Gastrocnemius medialis (tissue), 4 donors: ENCODE measurements at places on chromosomes 3 and 15. TPM values are rescaled to one million over a fixed set of nuclear protein-coding genes. Genes with fewer than 3 reads are reported as not detected.

DNA sequence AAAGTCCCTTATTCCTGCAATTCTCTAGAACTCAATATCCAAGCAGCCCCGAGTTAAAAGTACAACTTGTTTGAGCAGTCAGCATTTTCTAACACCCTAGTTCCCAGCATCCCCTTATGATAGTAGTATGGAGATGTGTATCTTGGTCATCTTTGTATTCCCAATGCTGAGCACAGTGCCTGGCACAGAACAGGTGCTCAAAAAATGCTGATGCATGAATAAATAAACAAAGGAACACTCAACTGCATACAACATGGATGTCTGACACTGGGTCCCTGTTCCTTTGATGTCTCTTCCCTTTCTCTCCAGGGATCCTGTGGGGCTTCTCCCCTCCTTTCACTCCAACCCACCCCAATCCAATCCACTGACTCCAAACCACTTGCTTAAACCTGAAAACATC lies 23.9 kb upstream of the B3GNT5 start:
- no peaks in the 10 kb centered on the region for H3K27me3 ChIP-seq
- H3K27ac ChIP-seq: no peak overlapping the region
- no peak for DNase-seq
- no peaks in the 10 kb centered on the region for H3K36me3 ChIP-seq
- H3K4me3 ChIP-seq: no peak overlapping the region

DNA sequence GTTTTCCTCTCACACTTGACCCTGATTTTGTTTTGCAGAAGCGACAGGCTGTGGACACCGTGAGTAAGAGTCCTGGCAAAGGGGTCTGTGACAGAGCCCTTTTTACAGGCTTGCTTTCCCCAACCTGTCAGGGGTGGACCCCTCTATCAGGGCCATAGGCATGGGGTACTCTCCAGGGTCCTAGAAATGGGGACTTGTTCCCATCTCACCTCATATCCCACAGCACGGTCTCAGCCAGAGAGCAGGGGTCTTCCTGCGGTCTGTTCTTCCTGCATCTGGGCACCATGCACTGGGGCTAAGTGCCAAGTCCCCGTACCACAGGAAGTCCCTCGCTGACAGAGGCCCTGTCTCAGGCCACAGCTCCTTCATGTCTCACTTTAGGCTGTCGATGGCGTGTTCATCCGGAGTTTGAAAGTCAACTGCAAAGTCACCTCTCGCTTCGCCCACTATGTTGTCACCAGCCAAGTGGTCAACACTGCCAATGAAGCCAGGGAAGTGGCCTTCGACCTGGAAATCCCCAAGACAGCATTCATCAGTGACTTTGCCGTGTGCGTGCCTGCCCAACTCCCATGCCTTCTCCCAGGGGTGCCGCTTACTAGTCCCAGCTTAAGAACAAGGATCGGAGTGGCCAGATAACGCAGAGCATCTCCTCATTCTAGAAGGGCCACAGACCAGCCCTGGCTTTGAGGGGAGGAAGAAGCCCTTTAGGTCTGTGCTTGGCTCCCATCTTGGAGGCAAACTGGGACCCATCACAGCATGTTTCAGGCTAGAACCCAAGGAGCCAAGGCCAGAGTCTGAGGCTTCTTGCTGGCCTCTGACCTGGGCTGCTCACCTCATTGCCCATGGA lies 783 bp downstream of the ITIH1 start:
- H3K27ac ChIP-seq: no peak overlapping the region
- no peaks in the 10 kb centered on the region for H3K4me1 ChIP-seq
- no peaks in the 10 kb centered on the region for H3K27me3 ChIP-seq
- DNase-seq: no peak
- H3K36me3 ChIP-seq: no peaks in the 10 kb centered on the region
- H3K4me3 ChIP-seq: no peak overlapping the region

DNA sequence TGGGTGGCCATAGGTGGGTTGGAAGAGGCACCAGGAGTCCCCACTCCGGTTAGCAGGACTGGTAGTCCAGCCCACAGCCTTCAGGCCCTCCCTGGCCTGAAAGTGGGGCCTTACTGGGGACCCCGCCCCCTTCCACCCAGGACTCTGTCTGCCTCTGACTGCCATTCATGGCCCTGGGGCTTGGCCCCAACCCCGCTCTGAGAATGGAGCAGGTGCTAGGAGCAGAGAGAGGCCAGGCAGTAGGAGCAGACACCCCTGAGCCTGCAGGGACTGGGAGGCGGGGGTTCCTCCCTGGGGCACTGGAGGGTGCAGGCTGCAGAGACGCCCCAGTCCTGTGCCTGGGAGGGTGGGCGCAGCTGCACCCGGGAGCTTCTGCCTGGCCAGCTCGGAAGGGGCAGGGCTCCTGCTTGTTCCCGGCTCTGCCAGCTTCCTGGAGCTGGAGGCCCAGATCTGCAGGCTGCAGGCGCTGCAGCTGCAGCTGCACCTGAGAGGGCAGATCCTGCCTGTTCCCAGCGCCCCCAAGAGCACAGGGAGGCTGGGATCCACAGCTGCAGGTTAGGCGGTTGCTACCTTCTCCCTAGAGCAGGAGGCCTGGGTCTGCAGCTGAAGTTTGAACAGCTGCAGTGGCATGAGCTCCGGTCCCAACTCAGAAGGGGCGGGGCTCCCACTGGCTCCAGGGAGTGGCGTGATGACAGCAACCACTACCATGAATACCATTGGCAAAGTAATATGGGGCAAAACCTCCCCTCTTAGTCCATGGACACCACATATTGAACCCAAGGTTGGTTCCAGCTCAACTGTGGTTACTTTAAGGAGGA lies 194.7 kb downstream of the SQOR start:
- no peaks in the 10 kb centered on the region for H3K27me3 ChIP-seq
- H3K27ac ChIP-seq: no peak overlapping the region
- H3K36me3 ChIP-seq: no peaks in the 10 kb centered on the region
- DNase-seq: no peak
- H3K4me1 ChIP-seq: no peaks in the 10 kb centered on the region
- no peak overlapping the region for H3K4me3 ChIP-seq

- H3K4me3 ChIP-seq: no peak overlapping the region
- no peaks in the 10 kb centered on the region for H3K27me3 ChIP-seq
- peaks cover 20% of the 10 kb centered on the region for H3K4me1 ChIP-seq
- H3K27ac ChIP-seq: no peak overlapping the region
These were observed 25.8 kb upstream of the PLA2G4E start for GRCh38 chr15:42046597-42046996.

DNA sequence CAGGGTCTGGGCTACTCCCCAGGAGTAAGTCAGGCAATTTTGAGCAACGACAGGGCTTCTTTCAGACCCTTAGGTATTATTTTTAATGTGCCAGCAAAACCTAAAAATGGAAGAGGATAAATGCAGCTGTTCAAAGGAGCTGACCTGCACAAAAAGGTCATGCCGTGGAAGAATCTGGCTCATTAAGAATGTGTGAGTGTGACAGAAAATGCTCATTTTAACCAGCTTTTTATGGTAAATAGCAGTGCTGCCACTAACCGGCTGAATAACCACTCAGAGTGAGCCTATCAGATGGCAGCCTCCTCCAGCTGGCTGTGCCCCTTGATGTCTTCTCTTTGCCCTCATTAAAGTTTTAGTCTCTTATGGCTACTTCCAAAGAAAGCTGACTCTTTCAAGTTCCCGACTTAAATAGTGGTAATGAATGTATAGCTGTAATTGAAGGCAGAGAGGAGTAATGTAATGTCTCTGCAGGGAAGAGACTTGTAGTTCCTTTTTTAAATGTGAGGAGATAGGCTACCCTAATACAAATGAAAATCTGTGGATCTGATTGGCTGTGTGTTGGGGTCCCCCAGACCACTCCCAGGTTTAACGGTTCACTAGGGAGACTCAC lies 9.5 kb upstream of the FSTL1 start:
- no peaks in the 10 kb centered on the region for H3K36me3 ChIP-seq
- no peak for DNase-seq
- no peak overlapping the region for H3K4me3 ChIP-seq
- no peaks in the 10 kb centered on the region for H3K4me1 ChIP-seq
- H3K27ac ChIP-seq: no peak overlapping the region

DNA sequence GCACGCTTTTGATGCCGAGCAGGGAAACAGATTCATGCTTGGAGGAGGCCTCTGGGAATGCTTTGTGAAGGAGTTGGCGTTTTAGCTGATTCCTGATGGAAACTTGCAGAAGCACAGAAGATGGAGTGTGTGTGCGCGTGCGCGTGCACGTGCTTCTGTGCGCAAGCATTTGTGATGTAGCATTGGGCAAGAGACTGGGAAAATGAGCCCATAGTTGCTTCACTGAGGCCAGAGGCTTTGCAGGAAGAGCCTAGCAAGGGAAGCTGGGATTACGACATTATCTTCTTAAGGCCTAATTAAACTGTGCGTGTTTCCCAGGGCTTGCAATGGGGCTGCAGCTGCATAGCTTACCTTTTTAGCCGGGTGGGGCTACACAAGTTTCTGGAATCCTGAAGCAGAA lies 18.1 kb upstream of the AGBL1 start:
- H3K36me3 ChIP-seq: no peaks in the 10 kb centered on the region
- H3K27me3 ChIP-seq: no peaks in the 10 kb centered on the region
- peaks cover 29% of the 10 kb centered on the region for H3K4me1 ChIP-seq
- DNase-seq: peak; percentile 76
- H3K4me3 ChIP-seq: no peak overlapping the region

Gene GPR171
- total RNA-seq: not detected

Gene TIPARP
- total RNA-seq: 50.2 TPM
